ENCODE measurements at places on chromosomes 16 and 17.

DNA sequence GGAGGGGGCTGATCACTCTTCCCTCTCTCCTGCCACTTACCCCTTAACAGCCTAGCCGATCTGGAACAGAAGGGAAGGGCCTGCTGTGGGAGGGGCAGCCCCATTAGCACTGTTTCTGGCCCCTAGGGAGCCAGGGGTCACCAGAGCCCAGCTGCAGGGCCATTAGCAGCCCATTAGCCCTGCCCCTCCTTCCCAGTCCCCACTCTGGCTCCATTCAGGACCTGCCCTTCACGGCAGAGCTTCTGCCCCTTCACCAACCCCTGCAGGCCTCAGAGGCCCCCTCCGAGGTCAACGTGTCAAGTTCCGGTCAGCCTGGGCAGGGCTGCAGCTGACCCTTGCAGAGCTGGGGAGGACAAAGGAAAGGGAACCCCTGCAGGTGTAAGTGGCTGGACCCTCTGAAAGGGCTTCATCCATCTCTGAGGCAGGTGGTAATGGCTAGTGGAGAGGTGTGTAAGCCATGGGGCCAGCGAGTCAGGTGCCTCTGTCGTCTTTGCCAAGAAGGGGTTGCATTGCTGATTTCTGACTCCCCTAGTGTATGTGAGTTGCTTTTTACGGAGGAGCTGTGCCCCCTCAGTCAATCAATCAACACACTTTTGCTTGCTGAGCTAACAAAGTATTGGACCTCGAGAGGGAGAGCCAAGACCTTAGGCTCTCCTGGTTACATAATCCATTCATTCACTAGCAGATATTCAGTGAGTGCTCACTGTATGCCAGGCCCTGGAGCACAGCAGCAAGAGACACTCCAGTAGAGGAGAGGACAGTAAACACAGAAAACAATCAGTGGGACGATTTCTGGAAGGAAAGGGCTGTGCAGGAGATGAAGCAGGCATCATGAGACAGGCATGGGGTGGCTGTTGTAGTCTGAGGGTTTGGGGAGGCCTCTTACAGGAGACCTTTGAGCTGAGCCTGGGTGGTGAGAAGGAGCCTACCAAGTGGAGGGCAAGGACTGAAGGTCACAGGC, 18.2 kb upstream of the KCNJ12 start:
- no peak for DNase-seq

DNA sequence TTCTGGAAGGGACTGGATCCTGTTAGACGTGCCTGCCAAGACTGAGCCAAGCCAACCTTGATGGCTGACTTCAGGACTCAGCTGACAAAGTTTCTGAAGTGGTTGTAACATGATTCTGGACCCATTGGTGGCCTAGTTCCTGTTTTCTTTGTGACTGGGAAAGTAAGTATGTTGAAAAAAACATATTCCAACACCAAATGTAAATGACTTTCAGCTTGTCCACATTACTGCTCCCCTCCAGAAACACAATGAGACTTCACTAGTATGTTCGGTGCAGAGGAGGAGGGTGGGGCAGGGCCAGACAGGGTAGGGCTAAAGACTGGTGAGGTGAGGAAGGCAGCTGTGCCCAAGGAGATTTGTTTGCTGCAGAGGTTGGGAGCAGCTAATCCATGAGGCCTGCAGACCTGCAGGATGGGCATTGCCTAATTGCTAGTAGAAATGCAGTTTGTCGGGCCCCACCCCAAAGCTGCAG, 26.4 kb downstream of the NMT1 start:
- DNase-seq: no peak

DNA sequence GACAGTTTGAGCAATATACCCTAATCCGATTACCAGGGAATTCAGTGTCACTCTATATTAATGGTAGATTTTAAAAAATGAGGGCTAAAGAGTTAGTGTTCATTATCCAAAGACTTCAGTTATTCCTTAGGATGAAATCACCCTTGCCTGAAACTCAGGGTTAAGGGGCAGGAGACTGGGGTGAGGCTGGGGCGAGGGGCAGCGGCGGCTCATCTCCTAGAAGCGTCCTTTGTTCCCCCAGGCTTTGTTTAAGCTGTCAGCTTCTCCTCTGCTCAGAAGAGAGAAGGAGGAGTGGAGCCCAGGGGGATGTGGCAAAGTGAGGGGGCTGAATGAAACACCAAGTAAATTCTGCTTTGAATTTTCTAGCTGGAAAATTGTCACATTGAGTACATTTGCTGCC, 117.7 kb upstream of the ELAC2 start:
- no peak for DNase-seq

DNA sequence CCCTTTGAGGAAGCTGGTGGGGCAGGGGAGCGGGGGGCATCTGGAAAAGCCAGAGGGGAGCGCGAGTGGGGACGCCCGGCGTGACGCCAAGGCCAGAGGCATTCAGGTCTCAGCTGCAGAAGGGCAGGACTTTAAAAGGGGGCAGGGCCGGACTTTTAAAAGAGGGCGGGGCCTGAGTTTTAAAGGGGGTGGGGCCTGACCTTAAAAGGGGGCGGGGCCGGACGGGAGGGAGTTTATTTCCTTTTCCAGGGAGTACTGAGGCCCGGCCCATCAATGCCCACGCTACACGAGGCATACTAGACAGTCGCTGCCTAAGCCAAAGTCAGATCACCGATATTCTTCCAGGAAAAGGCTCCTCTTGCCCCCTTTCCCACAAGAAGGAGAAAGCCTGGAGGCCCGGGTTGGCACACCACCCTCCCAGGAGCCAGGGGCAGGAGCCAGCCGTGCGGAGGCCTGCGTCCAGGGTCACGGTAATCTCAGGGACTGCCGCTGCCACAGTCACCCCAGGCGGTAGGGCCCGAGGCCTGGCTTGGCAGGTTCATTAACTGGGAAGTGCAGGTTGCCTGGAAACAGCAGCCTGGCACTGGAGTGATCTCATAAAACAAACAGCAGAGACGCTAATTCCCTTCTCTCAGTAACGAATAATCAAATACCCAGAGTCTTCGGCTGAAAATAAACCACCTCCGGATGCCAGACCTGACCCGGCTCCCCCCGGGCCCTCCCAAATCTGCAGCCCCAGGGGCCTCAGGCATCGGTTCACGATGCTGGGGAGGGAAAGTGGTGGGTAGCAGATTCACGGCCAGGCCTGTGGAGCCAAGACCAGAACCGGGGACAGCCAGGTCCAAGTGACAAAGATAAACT, 90.7 kb downstream of the TIMM22 start:
- DNase-seq: no peak

DNA sequence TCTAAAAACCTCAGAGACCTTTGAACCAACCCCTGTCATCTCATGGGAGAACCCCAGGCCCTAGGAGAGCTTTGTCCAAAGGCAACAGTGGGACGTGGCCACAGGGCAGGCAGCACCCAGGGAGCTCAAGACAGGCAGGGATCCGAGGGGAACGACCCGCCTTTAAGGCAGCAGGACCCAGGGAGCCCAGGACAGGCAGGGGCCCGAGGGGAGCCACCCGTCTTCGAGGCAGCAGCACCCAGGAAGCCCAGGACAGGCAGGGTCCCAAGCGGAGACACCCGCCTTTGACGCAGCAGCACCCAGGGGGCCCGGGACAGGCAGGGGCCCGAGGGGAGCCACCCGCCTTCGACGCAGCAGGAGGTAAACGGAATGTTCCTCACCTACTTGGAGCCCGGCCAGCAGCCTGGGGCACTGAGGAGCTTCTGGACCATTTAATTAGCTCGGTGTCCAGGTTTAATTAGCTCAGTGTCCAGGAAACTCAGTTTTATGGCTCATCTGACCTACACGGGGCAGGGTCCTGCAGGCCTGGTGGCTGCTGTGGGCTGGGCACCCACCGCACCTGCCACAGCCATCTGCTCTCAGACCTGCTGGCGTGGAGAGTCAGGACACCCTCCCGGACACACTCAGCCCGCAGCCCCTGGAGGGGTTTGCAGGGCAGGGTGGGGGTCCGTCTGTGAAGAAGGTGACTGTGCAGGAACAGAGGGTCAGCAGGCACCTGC, 24.4 kb downstream of the PIEZO1 start:
- DNase-seq: no peak

- no peak for DNase-seq
Measured at GRCh38 chr17:35766903-35767510, 6.3 kb downstream of the C17orf50 start.

GRCh38 chr17:82884970-82885353, 45.1 kb upstream of the ZNF750 start:
- no peak for DNase-seq

DNA sequence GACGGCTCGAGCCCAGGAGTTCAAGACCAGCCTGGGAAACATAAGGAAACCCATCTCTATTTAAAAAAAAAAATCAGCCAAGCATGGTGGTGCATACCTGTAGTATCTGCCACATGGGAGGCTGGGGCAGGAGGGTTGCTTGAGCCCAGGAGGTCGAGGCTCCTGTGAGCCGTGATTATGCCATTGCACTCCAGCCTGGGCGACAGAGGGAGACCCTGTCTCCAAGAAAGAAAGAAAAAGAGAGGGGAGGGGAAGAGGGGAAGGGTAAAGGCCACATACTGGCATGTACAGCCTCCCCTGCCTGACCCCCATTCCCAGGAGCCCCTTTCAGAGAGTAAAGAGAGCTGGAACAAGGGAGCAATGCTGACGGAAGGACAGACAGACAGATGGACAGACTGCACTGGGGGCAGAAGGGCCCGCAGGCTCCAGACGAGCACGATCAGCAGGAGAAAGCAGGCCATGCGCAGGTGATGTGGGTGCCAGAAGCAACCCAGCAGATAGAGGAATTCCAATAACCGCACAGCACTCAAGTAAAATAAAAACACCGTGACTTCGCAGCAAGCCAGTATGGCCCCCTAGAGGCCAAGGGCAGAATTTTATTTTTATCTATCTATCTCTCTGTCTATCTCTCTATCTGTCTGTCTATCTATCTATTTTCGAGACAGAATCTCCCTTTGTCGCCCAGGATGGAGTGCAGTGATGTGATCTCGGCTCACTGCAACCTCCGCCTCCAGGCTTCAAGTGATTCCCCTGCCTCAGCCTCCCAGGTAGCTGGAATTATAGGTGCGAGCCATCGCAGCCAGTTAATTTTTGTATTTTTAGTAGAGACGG, 27.1 kb upstream of the SNN start:
- peak; percentile 60 for DNase-seq

DNA sequence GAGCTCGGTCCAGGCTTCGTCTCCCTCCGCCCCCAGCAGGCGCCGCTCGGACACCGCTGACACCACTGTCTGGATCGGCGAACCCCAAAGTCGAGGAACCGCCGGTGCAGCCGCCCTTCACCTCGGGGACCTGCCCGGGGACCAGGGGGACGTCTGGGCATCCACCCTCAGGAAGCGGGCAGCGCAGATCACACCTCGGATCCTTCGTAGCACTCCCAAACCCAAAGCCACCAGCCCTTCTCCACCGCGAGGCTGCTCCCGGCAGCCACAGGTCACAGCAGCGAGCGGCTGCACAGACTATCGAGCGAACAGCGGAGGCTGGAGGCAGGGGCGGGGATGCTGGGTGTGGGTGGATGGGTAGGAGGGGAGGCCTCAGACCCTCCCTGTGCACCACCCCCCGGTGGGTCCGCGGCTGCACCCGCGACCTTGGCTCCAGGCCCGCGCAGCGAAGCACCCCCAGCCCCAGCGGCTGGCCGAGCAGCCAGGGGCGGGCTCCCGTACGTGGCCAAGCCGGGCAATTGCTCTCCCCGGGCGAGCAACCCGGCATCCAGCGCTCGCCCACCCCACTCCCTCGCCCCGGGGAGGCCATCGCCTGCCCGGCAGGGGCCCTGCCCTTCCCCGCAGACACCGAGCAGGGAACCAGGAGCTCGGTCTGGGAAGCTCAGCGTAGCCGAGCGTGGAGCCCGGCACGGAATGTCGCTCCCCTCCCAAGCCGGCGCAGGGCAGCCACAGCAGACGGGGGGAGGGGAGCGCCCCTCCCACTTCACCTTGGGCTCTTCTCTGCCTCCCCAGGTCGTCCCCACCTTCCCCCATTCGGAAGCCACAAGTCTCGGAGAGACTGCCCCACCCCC, 1.0 kb downstream of the SDK2 start:
- DNase-seq: no peak

DNA sequence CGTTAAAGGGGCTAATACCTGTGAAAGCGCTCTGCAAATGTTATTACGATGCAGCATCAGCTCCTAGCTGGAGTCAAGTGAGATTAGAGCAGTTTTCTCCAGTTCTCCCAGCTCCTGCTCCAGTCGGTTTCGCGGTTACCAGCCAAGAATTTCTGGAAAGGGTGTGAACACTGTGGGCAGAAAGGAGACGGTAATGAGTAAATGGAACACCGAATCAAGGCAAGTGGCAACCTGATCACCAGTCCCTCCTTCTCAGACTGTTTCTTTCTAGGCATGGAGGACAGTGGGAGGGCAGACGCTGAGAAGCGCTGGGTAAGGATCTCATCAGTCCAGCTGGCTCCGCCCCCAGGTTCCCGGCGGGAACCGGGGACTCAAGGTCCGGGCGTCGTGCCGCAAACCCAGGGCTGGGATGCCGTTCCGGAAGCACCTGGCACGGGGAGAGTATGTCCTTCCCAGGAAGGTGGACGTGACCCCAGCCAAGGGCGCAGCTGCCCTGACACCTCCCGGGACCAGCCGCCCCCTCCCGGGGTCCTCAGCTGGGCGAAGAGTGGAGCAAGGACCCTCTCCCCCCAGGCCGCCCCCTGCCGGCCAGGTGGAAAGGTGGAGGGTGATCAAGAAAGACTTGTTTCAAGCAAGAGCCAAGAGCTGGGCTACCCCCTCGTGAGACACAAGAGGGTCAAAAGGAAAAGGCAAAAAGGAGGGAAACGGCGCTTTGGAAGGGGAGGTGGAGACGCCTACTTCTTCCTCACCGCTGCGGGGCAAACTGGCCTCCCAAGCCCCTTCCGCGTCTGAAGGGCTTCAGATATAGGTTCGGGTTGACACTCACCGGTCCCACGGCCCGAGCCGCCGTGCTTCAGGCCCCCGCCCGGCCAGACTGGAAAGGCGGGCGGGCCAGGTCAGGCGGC, 481 bp downstream of the MYO19 start:
- peak; percentile 44 for DNase-seq

GRCh38 chr17:19338031-19338990, 24.2 kb downstream of the B9D1 start:
- peak; percentile 60 for DNase-seq

- no peak for DNase-seq
Measured at GRCh38 chr17:81404558-81405165, 9.4 kb downstream of the BAHCC1 start.

DNA sequence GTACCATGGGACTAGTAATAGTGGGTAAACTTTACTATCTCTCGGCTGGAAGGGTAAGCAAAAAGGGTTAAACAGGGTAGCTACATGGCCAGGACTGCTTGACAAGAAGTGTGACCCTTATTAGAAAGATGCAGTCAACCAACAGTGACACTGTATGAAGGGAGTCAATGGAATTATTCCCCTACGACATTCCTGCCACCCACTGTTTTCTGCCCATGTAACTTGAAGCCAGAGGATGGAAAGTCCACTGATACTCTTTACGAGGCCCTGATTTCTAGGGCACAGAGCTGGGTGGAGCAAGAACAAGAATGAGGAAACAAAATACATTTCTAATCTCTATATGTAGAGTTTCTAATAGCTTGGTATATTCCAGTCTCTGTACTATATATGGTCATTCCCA, 1102.5 kb downstream of the CDH11 start:
- DNase-seq: no peak

DNA sequence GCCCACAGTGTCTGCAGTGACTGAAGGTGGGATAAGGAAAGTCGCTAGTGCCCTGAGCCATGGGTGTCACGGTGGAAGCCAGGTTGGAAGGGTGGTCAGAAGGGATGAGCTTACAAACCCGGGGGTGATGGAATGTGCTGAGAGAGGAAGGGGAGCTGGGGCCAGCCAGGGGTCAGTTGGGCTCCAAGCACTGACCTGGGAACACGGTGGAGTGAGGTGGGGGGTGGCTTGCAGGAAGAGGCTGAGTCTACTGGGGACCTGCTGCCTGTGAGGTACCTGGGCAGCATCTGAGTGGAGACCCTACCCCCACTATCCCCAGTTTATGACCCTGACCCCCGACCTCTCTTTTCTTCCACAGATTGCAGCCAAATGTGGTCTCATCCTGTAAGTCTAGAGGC, 3.1 kb downstream of the TMEM92 start:
- no peak for DNase-seq

All from central memory CD4-positive, alpha-beta T cell (primary cell).